Stimulated activated CD4-positive, alpha-beta T cell treated with anti-CD3 and anti-CD28 coated beads, TNF-alpha, amount 100 ng/mL, for 24 hours (primary cell): ENCODE measurements at places on chromosomes 7 and 10.

GRCh38 chr10:36437367-36437766 is 688.0 kb upstream of the ANKRD30A start:
- no peak for DNase-seq

DNA sequence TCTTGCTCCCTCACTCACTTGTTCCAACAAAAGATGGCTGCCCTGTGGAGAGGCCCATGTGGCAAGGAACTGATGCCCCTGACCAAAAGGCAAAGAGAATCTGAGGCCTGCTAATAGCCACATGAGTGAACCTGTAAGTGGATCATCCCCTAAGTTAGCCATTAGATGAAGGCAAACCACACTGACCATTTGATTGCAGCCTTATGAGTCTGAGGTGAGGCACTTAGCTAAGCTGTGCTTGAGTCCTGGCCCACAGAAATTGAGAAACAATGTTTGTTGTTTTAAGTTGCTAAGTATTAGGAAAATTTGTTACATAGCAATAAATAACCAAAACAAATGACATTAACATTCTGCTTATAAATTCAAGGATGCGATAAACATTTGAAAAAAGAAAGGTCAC is 100.1 kb upstream of the BET1 start:
- DNase-seq = no peak

DNA sequence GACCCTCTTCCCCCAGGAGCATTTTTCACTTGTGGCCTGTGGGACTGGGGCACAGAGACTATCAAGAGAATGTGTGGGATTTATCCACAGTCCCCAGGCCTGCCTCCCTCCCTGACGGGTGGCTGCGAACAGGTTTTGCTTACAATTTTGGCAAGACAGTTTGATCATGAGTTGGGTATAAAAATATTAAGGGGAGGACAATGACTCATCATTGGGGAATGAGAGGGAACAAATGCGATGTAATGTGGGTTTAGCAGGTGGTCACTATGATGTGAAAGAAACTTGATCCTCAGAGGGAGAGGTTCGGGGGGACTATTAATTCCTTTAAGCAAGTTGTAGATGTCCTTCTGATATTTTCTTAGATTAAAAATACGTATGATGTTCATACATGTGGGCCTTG is 52.2 kb downstream of the EMX2 start:
- no peak for DNase-seq

DNA sequence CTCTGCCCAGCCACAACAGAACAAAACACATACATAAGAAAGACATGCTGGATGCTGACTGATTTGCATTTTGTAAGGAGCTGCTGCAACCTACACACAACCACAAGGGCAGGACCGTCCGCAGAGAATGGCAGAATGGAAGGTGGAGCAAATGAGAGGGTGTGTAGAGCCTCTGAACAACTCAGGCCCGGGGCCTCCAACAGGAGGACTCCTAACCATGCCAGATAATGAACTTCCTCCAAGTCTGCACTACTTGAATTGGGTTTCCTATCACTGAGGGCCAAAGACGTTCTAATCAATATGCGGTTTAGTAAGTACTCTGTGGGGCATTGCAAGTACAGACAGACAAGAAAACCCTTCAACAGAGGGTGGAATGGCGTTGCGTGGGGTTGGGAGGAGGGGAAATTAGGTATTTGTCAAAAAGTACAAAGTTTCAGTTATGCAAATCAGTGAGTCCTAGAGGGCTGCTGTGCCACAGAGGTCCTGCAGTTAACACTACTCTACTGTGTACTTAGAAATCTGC is 14.6 kb downstream of the VOPP1 start:
- no peak for DNase-seq

GRCh38 chr7:93921607-93922566 is at the start of gene GNG11:
Gene GNG11 (plus strand): TSS chr7:93921735. CDS start chr7:93922138, 403 bp downstream.
- DNase-seq = no peak

DNA sequence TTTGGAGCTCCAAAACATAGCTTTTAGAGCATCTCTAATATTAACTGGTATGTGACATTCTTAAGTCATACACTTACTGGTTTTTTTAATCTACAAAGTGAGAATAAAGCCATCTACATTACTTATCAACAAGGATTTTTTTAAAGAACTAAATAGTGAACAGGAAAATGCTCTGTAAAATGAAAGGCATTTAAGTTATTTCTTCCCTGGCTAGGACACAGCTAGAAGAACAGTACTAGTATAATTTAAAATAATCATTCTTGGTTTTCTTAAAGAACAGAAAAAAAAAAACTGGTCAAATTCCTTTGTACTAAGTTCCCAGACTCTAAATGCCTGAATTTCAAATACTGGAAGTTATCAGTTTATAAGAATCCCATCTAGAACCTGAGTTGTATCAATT is 139.5 kb downstream of the SRPK2 start:
- DNase-seq = no peak

- DNase-seq = no peak
Measured at GRCh38 chr10:104040862-104041789, 44.6 kb downstream of the COL17A1 start.

DNA sequence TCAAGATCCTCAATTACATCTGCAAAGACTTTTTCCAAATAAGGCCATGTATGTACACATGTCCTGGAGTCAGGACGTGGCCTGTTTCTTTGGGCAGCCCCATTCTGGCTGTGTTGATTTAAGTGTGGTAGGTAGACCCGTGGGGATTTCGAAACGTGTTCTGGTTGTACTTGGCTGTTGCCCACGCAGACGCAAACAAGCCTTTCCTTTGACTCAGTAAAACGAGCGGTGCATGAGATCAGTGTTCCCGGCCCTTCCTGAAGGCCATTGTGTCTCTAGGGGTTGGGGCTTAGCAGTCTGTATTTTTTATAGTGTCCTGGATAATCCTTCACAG is 64.8 kb upstream of the DNAJB6 start:
- no peak for DNase-seq

DNA sequence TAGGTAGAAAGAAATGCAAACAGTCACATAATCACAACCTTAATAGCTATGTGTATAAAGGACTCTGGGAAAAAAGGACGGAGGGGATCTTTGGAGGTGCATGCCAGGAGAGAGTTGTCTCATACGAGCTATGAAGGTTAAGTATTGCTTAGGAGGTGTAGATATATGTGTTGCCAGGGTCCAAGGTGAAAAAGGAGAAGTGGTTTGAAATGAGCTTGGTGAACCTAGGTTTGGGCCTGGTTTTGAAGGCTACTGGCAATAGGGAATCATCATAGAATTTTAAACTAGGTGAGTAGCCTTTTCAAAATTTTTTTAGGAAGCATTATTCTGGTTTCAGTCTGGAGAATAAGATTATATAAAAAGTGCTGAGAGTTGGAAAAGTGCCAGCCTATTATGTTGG is 336.8 kb downstream of the AUTS2 start:
- DNase-seq = no peak

DNA sequence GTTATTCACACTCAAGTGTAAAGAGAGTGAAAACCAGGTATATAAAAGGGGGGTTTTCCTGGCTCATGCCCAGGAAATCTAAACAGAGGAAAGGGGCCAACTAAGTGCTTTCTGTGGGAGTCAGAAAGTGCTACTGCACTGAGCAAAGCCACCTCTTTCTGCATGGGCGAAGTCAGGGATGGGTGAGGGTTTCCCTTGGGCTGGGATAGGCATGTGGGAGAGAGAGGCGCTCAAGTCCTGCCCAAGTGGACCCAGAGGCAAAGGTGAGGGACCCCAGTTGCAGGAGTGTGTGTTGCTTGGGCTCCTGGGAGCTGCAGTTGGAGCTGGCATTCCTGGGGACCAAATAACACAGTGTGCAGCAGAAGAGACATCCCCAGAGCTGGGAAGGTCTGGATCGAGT is 65.9 kb downstream of the PRR15 start:
- no peak for DNase-seq

DNA sequence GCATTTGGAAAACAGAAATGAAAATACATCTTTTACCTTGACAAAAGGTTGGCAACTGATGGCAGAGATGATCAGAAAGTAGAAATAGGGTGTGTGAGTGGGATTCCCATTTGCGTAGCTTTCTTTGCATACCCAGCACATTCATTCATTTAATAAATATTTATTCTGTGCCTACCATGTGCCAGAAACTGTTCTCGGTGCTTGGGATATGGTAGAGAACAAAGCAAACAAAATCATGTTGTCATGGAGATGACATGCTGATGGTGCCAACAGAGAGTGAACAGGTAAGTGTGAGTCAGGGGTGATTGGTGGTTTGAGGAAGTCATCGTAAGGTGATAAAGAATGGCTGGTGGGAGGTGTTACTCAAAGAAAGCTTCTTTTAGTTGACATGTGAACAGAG is 45.4 kb downstream of the CACNB2 start:
- no peak for DNase-seq

GRCh38 chr7:103689255-103689654 is 243.2 kb upstream of the SLC26A5 start:
- no peak for DNase-seq
